GM23248 (cell line): ENCODE measurements at places on chromosomes 2 and 18. TPM values are rescaled to one million over a fixed set of nuclear protein-coding genes. Genes with fewer than 3 reads are reported as not detected.

DNA sequence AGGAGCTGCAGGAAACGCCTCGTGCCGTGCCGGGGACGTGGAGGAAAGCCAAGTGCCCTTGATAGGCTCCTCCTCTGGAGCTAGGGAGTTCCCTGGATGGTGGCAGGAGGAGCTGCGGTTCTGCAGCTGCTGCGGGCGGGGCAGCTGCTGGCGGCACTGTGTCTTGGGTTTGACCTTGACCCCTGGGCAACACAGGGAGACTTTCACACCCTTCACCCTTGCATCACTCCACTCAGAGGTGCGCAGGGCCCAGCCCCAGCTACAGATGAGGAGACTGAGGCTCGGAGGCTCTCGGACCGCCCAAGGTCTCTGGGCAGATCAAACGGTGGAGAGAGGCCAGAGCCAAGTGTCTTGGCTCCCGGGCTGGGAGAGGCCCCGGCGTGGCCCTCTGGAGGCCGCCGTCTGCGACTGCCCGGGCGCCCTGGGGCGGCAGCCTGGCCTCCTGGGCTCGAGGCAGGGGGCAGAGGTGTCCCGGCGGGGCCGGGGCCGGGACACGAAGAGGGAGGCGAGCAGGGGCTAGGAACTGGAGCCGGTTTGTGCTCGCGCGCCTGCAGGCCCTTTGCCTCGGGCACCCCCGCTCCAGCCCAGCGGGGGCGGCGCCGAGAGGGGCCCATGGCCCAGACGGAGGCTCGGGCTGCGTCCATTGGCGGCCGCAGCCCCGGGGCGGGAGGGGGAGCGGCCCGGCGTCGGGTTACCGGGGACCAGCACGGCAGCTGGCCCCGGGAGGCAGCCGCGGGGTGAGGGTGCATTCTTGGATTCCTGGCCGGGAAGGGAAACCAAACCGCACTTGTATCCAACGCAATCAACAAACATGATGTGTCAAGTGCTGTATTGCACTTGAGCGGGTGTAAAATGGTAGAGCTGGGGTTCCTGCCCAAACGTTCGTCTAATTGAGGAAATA lies 129.6 kb upstream of the SLC1A4 start:
- no peaks in the 10 kb centered on the region for H3K27me3 ChIP-seq

DNA sequence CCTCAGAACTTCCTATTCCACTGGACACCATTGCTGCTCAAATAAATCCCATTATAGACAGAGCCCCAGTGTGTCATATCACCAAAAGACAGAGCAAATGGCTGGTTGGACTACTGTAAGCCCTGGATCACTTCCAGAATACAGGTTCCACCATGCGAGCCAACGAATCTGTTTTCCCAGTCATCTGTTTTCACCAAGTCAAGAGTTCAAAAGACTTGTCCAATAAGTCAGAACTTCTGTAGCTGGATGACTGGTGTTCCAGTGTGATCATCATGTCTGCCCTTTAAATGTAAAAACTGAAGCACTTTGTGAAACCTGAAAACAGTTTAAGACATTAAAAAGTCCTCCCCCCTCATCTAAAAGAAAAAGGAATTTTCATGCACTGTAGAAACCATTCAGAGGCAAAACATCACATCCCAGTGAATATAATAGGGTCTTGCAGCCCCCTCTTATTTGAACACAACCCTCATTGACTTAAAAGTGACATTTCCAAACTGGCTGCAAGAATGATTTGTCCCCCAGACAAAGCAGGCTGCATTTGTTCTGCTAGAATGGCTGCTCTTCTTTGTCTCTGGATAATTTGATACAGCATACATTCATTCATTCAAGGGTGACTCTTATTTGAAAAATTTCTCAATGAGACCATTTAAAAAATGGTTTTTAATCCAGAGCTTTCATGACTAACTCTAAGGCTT lies 64.6 kb upstream of the TANC1 start:
- peak; percentile 32 for DNase-seq
- H3K27me3 ChIP-seq = no peaks in the 10 kb centered on the region
- H3K27ac ChIP-seq = no peak overlapping the region
- no peaks in the 10 kb centered on the region for H3K4me1 ChIP-seq

- H3K4me1 ChIP-seq = no peaks in the 10 kb centered on the region
- peaks cover 5% of the 10 kb centered on the region for H3K27me3 ChIP-seq
- H3K36me3 ChIP-seq = no peaks in the 10 kb centered on the region
- no peak overlapping the region for H3K4me3 ChIP-seq
Measured at GRCh38 chr2:23312996-23313606, 71.9 kb upstream of the KLHL29 start.

- H3K27me3 ChIP-seq = no peaks in the 10 kb centered on the region; the same call in 1 of the 2 replicates
- H3K36me3 ChIP-seq = no peaks in the 10 kb centered on the region
- no peak for DNase-seq
- H3K4me3 ChIP-seq = no peak overlapping the region
- H3K4me1 ChIP-seq = peaks cover 7% of the 10 kb centered on the region; the same call in 1 of the 2 replicates
- H3K27ac ChIP-seq = no peak overlapping the region
Measured at GRCh38 chr2:119181791-119182445, 23.4 kb upstream of the C1QL2 start.

DNA sequence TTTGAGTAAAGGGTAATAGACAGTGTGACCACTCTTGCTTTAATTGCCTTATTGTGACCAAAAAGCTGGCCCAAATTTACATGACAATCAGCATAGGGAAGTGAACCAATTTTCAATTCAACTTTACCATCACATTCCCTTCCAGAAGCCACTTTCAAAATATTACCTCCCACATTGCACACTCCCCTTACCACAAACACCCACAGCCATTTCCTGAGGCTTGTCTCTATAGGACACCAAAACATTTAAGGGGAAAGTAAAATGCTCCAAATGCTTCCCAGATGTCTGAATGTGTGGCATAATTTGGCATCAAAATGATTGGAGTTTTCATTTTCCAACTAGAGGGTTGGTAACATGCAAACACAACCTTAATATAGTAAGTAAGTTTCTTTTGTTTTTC lies 616.1 kb downstream of the SLC4A3 start:
- H3K4me3 ChIP-seq = no peak overlapping the region
- no peaks in the 10 kb centered on the region for H3K36me3 ChIP-seq
- no peak for DNase-seq
- H3K27me3 ChIP-seq = no peaks in the 10 kb centered on the region
- no peak overlapping the region for H3K27ac ChIP-seq
- H3K4me1 ChIP-seq = peaks cover 31% of the 10 kb centered on the region

GRCh38 chr2:47501374-47502200 lies 98.6 kb downstream of the MSH2 start:
- 0 out of 2 replicates have a peak, but pooled peaks cover 2% of the 10 kb centered on the region for H3K27me3 ChIP-seq
- peak overlapping the region; percentile 28; the same call in 1 of the 2 replicates for H3K4me3 ChIP-seq
- no peaks in the 10 kb centered on the region for H3K36me3 ChIP-seq
- peak; percentile 70 for DNase-seq

GRCh38 chr2:215238485-215239098 lies 73.3 kb upstream of the ATIC start:
- no peak overlapping the region for H3K27ac ChIP-seq
- H3K4me3 ChIP-seq = no peak overlapping the region
- no peaks in the 10 kb centered on the region for H3K36me3 ChIP-seq

GRCh38 chr2:175180701-175181103 lies 808 bp downstream of the ATP5MC3 start:
- H3K36me3 ChIP-seq = peaks cover 37% of the 10 kb centered on the region
- no peaks in the 10 kb centered on the region for H3K27me3 ChIP-seq
- peak; percentile 81 for DNase-seq

- H3K27ac ChIP-seq = no peak overlapping the region
- no peaks in the 10 kb centered on the region for H3K27me3 ChIP-seq
- peaks cover 3% of the 10 kb centered on the region for H3K36me3 ChIP-seq
- DNase-seq = no peak
Measured at GRCh38 chr2:111219285-111219684, 98.6 kb downstream of the BCL2L11 start.

DNA sequence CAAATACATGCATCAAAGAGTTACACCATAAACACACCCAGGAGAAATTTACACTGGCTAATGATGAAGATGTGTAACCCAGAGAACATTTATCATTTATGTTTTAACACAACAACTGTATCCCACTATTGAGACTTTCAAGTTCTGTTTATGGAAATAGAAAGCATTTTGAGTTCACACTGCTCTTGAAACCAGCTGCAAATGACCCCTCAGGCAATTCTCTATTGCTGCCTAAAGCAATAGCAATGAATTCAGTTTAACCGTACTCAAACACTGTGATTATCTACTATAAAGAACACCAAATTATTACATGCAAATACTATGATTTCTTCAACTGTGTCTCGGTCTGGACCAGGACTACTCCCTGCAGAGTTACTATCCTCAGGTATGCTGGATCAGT lies 452.7 kb upstream of the NRXN1 start:
- no peak overlapping the region for H3K27ac ChIP-seq
- H3K4me3 ChIP-seq = no peak overlapping the region
- no peaks in the 10 kb centered on the region for H3K36me3 ChIP-seq
- no peak for DNase-seq
- H3K27me3 ChIP-seq = no peaks in the 10 kb centered on the region

Gene CYS1
- total RNA-seq = 6.1 and 7.1 TPM in 2 replicates

Gene DYNC1I2
- total RNA-seq = 91.7 and 118 TPM in 2 replicates

Gene HOXD9
- 4.2 and 7.0 TPM in 2 replicates for total RNA-seq

Gene PDE6D
- 12.8 and 29.5 TPM in 2 replicates for total RNA-seq
